GM12891 (cell line): ENCODE measurements at places on chromosomes 2 and 18.

GRCh38 chr2:54100772-54101171 lies 14.6 kb upstream of the ACYP2 start:
- DNase-seq, result no peak

DNA sequence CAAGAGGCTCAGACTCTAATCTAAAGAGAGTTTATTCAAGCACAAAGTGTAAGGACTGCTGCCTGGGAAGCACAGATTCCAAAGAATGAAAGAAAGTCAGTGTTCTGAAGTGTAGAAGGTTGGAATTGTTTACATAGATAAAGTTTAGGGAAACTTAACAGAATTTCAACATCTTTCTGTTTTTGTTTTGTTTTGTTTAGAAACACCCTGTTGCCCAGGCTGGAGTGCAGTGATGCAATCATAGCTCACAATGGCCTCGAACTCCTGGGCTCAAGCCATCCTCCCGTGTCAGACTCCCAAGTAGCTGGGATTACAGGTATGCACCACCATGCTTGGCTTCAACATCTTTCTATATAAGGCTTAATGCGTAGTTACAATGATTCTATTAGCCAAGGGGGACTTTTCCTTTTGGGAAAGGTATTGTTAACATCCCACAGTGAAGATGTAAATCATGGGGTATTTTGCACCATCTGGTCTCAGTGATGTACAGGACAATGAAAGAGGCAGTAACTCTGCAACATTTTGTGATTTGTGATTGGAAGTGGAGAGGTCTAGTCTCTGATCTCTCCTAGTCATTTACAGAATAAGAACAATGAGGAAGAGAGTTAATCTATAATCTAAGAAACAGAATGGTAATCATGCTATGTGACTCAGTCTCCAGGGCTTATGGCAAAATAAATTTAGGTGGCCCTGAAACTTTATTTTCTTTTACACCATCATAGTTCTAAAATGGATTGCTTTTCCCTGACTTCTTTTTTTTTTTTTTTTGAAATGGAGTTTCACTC lies 45.6 kb upstream of the MSH6 start:
- DNase-seq, result no peak

- no peak for DNase-seq
These were observed 87.9 kb downstream of the ZEB2 start for GRCh38 chr2:144431998-144432397.

GRCh38 chr2:239776436-239777005 lies 248.6 kb downstream of the NDUFA10 start:
- no peak for DNase-seq

DNA sequence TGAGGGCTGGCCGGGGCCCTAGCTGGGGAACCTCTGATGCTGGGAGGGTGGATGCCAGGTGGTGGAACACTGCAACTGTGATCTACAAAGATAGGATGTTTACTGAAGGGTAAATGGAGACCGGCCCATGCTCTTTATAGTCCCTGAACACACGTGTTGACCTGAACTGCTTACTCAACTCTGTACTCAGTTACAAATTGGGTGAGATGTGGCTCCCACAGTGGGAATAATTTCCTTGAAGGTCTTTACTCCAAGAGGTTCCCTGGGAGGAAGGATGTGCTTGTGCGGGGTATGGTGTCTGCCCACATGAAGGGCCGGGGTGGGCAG lies 254.1 kb downstream of the PRKCE start:
- DNase-seq, result no peak

- DNase-seq, result no peak
These were observed 7.9 kb upstream of the LBH start for GRCh38 chr2:30223413-30223874.

DNA sequence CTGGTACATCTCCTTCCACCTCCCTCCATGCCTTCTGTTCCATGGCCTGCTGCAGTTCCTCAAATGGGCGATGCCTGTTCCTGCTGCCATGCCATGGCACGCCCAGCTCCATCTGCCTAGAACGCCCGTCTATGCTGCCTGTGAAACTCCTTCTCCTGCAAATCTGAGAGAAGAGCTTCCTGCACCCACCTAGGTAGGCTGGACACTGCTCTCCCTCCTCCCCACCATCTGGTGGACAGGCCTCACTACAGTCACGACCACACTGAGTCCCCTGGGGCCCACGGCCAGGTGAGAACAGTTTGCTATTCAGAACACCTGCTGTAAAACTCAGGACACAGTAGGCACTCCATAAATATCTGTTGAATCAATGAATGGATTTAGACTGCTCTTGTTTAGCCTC lies 92.4 kb downstream of the LAMA1 start:
- no peak for DNase-seq

DNA sequence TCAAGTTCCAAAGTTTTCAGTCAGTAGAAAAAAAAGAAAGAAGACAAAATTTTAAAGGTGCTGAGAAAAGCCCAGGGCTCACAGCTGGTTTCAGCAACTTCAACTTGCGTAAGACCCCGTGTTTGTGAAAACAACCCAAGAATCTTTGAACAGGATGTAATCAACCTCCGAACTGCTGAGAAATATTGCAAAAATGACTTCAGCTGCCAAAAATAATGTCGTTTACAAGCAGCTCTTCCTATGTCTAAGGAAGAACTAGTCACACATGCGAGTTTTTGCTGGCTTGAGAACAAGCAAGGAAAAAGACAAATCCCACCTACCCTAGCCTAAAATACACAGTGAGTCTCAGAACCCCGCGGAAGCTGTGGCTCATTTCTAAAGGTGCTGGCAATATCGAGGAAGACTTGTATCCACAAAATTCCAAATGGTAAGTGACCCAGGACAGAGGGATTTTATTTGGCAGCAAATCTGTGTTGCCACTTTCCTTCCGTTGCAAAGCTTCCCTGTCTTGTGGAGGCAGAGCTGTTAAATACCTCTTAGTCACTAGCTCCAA lies 59.8 kb upstream of the SLC8A1 start:
- DNase-seq, result no peak

DNA sequence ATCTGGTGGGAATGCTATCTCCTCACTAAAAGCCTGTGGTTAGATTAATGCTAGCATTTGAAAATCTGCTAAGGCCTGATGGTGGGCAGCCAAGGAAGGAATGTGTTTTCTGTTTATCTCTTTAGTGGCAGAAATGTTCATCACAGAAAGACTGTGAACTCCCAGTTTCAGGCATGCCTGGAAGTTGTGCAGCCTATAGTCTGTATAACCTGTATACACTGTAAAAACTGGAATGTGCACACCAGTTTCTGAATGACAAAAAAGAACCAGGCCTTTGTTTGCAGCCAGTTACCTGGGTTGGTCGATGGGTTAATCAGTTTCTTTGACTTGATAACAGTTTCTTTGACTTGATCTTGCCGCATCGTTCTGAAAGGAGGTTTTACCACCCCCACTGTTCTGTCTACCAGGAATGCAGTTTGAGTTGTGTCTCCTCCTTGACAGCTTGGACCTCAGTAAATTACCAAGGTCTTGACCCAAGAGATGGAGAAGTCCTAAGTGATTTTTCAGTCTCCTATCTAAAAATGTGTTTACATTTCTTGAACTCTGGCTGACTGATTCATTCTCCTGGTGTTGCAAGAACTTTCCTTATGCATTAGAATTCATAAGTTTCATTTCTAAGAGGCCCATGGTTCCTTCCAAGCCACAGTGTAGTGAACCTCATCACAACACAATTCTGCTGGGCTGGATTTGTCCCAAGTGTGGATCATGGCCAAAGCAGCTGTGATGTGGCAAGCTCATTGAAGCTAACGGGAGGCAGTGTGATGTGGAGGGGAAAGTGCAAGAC lies 62.2 kb downstream of the KIAA2012 start:
- DNase-seq, result no peak

DNA sequence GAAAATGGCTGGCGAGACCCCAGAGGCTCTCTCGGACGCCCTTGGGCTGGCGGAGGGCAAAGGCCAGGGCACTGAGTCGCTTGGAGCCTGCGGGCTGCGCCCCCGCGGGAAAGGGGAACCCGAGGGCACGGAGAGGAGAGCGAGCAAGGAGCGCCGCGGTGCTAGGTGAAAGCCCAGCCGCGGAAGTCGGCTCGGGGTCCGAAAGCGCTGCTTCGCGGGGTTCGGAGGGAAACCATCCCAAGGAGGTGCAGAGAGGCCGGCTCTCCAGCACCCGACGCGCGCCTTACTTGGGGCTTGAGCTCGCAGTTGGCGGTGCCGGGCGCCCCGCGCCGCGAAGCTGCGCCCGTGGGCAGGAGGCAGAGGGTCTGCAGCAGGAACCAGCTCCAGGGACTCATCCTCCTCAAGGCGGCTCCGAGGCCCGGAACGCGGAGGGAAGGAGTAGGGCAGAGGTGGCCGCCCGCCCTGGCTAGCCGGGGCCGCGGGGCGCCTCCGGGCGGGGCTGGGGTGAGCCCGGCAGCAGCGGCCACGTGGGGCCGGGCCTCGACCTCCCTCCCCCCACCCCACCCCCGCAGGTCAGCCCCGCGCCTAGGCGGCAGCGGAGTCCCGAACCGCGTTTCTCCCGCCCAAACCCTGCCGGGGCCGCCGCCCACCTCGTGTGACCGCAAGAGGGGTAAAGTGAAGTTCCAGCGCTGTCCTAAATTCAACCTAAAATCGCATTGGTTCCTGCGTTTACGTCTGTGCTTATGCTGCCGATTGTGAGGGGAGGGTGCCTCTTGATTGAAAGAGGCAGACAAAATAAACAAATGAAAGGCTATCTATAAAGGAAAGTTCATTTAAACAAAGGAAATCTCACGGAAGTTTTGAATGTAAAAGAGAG lies at the start of gene TRABD2A:
TSS of gene TRABD2A (minus strand) at position 440 of the 877 bp plus-strand sequence. CDS start at position 395, 45 bp downstream.
- DNase-seq, result no peak

GRCh38 chr2:117379928-117380327 lies 434.6 kb upstream of the DDX18 start:
- no peak for DNase-seq

DNA sequence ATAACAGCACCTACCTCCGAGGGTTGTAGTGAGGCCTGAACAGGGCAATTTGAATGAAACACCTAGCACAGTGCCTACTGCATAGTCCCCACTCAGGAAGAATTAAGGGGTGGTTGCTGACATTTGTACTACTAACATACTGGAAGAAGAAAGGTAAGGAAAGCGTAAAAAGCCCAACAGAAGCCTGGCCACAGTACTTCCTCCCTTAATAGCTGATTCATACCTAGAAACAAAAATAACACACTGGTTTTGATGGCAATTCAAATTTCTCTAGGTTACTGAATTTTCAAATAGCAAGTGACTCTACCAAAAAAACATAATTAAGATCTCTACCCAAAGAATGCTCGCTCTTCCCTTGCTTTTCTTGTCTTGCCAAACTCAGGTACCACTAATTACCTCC lies 16.2 kb downstream of the SUCLG1 start:
- no peak for DNase-seq

DNA sequence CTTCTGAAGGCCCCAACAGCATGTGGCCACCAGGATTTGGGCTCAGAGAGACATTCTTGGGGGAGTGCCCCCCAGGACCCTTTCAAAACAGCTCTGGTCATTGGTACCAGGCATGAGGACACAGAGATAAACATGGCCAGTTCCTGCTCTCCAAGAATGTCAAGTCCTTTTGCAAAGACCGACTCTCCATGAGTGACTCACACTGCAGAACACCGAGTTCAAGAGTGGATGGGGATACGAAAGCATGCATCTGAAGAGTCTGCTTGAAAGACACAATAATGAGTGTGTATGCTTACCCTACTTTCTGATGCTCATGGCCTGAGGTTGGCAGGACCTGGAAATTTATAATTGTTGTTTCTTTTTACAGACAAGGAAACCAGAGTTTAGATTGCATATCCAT lies 450.6 kb downstream of the TSN start:
- DNase-seq, result no peak

DNA sequence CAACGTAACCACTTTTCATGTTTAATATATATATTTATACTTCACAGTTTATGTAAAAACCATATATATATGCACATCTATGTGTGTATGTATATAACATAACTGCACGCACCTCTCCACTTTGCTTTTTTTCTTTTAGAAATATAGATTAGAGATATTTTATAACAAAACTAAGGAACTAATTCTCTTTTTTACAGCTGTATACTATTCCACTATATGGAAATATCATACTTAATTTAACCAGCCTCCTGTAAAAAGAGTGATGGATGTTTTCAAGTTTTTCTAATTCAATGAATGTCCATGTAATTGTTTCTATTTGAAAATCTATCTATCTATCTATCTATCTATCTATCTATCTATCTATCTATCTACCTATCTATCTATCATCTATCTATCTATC lies 4.6 kb downstream of the ARHGAP15 start:
- DNase-seq, result no peak

DNA sequence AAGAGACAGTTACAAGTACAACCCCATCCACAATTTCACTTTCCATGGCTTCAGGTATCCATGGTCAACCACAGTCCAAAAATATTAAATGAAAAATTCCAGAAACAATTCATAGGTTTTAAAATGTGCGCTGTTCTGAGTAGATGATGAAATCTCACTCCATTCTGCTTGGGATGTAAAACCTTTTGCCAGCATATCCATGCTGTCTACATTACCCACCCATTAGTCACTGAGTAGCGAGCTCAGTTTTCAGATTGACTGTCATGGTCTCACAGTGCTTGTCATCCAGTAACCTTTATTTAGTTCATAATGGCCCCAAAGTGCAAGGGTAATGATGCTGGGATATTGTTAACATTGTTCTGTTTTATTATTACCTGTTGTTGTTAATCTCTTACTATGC lies 40.5 kb downstream of the SMAD4 start:
- no peak for DNase-seq

GRCh38 chr2:871926-872680 lies 78.5 kb upstream of the SNTG2 start:
- DNase-seq, result no peak

- no peak for DNase-seq
These were observed 159.4 kb downstream of the COPS8 start for GRCh38 chr2:237244976-237245646.

- DNase-seq, result no peak
These were observed 276.8 kb downstream of the PIK3C3 start for GRCh38 chr18:42231796-42232195.

GRCh38 chr2:117763804-117764203 lies 50.7 kb upstream of the DDX18 start:
- no peak for DNase-seq

GRCh38 chr18:25621144-25621543 lies 269.2 kb upstream of the ZNF521 start:
- DNase-seq, result no peak

- no peak for DNase-seq
These were observed 52.3 kb downstream of the SOS1 start for GRCh38 chr2:39068299-39069135.

DNA sequence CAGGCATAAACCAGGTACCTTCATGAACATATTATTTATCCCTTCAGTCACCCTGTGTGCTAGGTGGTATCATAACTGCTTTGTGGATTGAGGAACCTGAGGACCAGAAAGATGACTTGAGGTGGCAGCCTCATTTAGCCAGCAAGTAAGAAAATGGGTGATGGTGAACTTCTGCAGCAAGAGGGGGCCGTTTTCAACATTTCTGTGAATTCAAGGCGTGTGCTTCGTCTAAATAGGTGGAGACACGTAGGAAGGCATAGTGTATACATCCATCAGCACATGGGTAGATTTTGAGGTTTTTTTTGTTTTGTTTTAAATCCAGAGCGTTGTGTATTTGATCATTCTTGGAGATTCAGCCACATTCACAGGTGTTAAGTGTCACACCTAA lies 118.7 kb downstream of the SPTBN1 start:
- no peak for DNase-seq

DNA sequence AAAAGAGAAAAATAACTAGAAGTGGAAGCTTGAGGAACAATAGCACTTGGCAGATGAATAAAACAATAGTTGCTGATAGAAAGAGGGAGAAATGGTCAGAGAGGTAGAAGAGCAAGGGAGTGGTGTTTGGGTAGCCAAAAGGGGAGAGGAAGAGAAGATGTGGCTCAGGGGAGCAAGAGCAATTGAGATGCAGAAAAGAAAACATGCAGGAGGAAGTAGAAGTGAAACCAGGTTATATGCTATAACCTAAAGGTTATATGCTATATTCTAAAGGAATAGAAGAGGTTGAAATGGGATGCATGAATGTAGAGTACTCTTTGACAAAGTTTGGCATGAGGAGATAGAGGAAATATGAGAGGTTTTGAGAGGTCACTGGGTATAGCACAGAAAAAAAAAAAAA lies 759.5 kb downstream of the SATB2 start:
- no peak for DNase-seq
